ENCODE measurements at places on chromosomes 7 and 10. TPM values are rescaled to one million over a fixed set of nuclear protein-coding genes. Genes with fewer than 3 reads are reported as not detected.

Gene SLC13A4
- total RNA-seq = not detected

Gene TMEM229A
- not detected for total RNA-seq

Gene KCNMA1
- total RNA-seq = 0.26 TPM

Gene COL1A2
- total RNA-seq = 2.5 TPM

Gene SYNPO2L
- total RNA-seq = not detected

Gene ZNF239
- total RNA-seq = 4.9 TPM

Gene ANKRD30A
- not detected for total RNA-seq

Gene IDI2
- not detected for total RNA-seq

Gene PON3
- not detected for total RNA-seq

Gene UPK3B
- total RNA-seq = 6.1 TPM

Gene IL6
- total RNA-seq = 0.68 TPM

Gene NPC1L1
- total RNA-seq = 0.10 TPM

Gene PMS2
- total RNA-seq = 14.9 TPM

Gene CUZD1
- total RNA-seq = 1.6 TPM

Gene POLR2J
- 42.3 TPM for total RNA-seq

Gene SYT15
- total RNA-seq = 1.5 TPM

Gene NEUROD6
- not detected for total RNA-seq

Gene TRPV5
- total RNA-seq = not detected

Gene AGAP4
- 37.1 TPM for total RNA-seq

Gene ECHDC3
- 2.1 TPM for total RNA-seq

Gene MYPN
- not detected for total RNA-seq

Gene ABCA13
- not detected for total RNA-seq

Gene SH2D4B
- 0.25 TPM for total RNA-seq

Gene STEAP2
- total RNA-seq = not detected

Gene TFPI2
- not detected for total RNA-seq

Gene CLDN3
- total RNA-seq = 0.26 TPM

Gene ADAMTS14
- 0.10 TPM for total RNA-seq

Gene MEST
- total RNA-seq = 8.2 TPM

Gene ADCYAP1R1
- total RNA-seq = not detected

Gene ZNF485
- total RNA-seq = 2.3 TPM

Gene FEZF1
- not detected for total RNA-seq

Gene SPDYE16
- 0.79 TPM for total RNA-seq

Gene ASAH2B
- total RNA-seq = 6.6 TPM

Gene SPDYE1
- total RNA-seq = not detected

Gene NEURL1
- total RNA-seq = 1.7 TPM

Gene FGFR2
- total RNA-seq = 0.70 TPM

Gene TWIST1
- 0.92 TPM for total RNA-seq

Gene ITPRID1
- not detected for total RNA-seq

Gene GBX1
- total RNA-seq = not detected

Gene ELFN1
- 0.07 TPM for total RNA-seq

Gene PGAM2
- 2.9 TPM for total RNA-seq

Gene GPR85
- not detected for total RNA-seq

Gene PRSS37
- not detected for total RNA-seq

Gene ABCB1
- total RNA-seq = 25.2 TPM

Gene NIPSNAP2
- total RNA-seq = 38.6 TPM

Gene CTAGE6
- total RNA-seq = 1.1 TPM

Gene GFRA1
- total RNA-seq = 0.20 TPM

Gene ARHGAP22
- total RNA-seq = 0.55 TPM

Gene INPP5F
- total RNA-seq = 9.5 TPM

Gene SPDYE6
- total RNA-seq = not detected

Gene SGPL1
- 25.0 TPM for total RNA-seq

Gene GIMAP8
- 18.6 TPM for total RNA-seq

Gene DENND2A
- not detected for total RNA-seq

Gene THSD7A
- 0.08 TPM for total RNA-seq

Gene PCDH15
- total RNA-seq = not detected

Gene RAPGEF5
- 0.78 TPM for total RNA-seq
